ENCODE measurements at places on chromosomes 12 and 14.

GRCh38 chr12:85274315-85274651 lies 5.7 kb upstream of the ALX1 start:
- DNase-seq = no peak

DNA sequence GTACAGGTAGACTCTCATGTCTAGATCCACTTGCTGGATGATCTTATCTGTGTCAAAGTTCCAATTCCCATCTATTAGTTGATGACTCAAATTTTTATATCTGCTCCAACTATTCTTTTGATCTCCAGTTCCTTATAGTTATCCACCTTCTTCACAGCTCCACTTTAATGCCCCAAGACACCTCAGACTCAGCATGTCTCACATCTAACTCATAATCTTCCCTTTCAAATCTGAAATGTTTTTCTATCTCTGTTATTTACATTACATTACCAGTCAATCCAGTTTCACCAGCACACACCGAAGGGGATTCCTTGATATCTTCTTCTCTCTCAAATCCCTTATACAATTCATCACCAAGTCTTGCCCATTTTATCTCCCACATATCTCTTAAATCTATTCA lies 3.7 kb upstream of the METAP2 start:
- DNase-seq = no peak

- DNase-seq = no peak
Observed at GRCh38 chr14:105929327-105930081, 403.1 kb downstream of the TMEM121 start.

GRCh38 chr12:5440978-5441377 lies 9.1 kb downstream of the NTF3 start:
- no peak for DNase-seq

GRCh38 chr12:116508145-116509121 lies 50.7 kb upstream of the MAP1LC3B2 start:
- peak; percentile 50 for DNase-seq

DNA sequence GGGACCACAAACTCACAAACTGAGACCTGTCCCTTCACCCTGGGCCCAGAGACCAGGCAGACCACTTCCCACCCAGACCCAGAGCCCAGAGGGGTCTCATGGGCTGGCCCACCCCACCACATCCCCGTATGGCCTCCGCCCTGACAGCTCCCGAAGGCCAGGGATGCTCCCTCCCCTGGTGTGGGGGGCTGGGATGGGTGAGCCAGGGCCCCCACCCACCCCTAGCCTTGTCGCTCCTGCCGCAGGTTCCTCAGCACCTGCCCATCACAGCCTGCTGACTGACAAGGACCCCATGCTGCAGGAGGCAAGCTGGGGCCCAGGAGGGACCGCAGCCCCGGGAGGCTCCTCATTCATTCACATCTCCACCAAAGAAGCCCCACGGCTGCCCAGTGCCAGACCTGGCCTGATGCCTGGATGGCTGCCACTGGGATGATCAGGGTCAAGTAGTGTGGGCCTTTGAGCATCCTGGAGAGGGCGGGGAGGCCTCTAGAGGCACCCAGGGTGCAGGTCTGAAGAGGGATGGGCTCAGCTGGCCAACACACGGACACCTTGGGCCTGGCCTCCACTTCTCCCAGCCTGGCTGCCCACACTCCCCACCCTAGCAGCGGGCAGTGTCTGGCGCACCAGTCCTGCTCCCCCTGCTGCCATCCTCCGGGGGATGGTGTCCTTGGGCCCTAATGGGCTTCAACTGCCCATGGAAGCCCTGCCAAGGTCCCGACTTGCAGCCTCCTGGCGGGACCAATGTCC lies 24.7 kb upstream of the GPR132 start:
- no peak for DNase-seq

- peak; percentile 66 for DNase-seq
Observed at GRCh38 chr14:32478050-32478449, 149.0 kb downstream of the AKAP6 start.

- peak; percentile 12 for DNase-seq
Observed at GRCh38 chr12:70609739-70610491, 27.3 kb downstream of the PTPRB start.

DNA sequence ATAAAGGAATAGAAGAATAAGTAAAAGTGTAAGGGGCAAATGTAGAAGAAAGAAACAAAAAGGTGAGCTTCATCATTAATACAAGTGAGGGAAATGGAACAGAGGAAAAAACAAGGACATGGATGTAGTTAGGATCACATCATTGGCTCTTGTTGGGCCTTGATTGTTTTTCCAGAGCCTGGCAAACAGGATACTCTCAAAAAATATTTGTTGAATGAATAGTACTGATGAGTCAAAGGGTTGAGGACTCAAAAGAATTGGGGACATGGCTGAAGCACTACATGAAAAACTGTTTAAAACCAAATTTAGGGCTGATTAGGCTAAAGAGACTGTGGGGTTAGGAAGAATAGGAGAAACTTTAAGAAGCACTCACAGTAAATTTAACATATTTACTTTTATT lies 11.4 kb upstream of the SRP54 start:
- DNase-seq = peak; percentile 47

- peak; percentile 86 for DNase-seq
Observed at GRCh38 chr12:124389138-124389724, 94.3 kb downstream of the RFLNA start.

DNA sequence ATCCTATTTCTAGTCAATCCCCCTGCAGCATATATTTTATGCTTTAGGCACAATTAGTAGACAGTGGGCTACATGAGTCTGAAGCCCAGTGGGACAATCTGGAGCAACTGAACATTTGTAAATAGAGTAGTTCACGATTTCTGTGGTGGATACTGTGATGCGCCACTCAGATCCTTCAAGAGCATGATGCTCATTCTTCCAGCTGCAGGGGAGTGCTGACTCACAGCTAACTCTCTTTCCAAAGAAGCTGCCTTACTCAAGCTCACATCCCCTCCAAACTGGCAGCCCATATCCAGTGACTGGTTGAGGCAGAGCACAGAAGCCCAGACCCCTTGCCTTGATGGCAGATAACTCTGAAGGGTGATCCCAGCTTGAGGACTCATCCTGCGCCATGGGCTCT lies 224.2 kb upstream of the EEA1 start:
- peak; percentile 53 for DNase-seq

GRCh38 chr14:78605897-78606500 lies 435.8 kb downstream of the NRXN3 start:
- peak; percentile 89 for DNase-seq
